ENCODE measurements at places on chromosomes 5 and 9.

DNA sequence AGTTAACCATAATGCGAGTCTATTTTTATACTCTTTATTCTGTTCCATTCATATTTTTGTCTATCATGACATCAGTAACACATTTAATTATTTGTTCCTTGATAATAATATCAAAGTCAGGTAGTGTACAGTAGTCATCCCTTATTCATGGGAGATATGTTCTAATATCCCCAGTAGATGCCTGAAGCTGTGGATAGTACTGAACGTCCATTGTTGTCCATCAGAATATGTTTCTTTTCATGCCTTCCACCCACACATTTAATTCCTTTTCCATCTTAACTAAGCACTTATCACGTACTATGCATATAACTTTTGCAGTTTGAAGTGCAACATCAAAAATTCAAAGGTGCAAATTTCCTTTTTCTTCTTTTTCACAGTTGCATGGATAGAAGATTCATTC is 53.6 kb downstream of the FER start:
- DNase-seq, result no peak

DNA sequence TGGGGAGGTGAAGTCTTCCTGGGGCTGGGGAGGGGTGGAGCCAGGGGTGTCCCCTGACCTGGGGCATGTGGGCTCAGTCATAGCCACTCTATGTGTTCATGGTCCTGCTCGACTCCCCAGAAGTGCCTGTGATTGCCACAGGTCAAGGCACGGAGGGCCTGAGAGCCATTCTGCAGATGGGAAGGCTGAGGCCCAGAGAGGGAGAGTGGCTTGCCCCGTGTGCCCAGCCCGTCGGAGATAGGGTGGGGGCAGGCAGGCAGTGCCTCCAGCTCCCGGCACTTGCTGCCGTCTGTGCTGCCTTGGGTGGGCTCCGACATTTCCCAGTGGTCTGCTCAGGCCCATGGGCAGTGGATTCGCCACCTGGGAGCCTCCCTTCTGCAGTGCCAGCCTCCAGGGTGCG is 74.0 kb downstream of the RXRA start:
- DNase-seq, result no peak

- DNase-seq, result no peak
Observed at GRCh38 chr5:143428738-143429420, 25.4 kb upstream of the NR3C1 start.

DNA sequence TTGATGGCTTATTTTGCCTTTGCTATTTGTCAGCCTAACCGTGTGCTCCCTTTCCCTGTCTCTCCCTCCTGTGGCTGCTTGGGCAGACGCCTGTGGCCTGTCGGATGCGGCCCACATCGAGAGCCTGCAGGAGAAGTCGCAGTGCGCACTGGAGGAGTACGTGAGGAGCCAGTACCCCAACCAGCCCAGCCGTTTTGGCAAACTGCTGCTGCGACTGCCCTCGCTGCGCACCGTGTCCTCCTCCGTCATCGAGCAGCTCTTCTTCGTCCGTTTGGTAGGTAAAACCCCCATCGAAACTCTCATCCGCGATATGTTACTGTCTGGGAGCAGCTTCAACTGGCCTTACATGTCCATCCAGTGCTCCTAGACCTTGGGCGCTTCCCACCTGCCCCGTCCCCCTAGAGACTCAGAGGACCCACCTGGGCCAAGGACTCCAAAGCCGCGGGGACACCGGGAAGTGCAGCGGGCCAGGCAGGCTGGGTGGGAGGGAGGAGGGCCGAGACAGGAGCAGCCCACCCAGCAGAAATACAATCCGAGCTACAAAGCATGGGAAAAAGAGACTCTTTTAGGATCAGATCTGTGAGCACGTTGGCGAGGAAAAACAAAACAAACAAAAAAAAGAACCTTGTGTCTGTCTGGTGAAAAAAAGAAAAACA is 10.6 kb downstream of the NR2F1 start:
- no peak for DNase-seq

GRCh38 chr9:98391867-98392266 is 136.4 kb upstream of the TBC1D2 start:
- DNase-seq, result no peak

DNA sequence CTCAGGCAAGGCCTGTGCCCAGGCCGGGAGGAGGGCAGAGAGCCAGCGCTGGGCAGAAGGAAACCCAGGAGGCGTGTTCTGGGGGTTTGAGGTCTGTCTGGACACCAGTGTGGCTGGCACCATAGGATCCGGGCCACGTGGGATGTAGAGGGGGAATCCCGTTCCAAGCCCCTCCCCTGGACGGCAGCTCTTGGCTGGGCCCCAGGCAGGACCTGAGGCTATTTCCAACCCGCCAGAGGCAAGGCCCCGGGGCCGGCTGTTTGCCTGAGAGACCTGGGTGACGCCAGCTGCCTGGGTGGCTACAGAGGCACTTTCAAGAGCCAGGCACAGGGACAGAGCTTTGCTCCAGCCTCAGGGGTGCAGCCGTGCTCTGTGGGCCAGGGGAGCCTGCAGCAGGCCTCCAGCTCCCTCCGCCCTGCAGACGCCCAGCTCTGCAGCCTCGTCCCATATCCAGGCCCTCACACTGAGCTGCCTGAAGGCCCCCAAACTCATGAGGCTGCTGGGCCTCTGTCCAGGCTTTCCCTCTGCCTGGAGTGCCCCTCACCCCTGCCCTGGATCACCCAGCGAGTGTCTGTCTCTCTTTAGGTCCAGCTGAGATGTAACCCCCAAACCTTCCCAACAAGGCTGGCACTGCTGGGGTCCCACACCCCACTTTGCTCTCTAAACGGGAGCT is 56.6 kb upstream of the EGFL7 start:
- DNase-seq, result no peak

DNA sequence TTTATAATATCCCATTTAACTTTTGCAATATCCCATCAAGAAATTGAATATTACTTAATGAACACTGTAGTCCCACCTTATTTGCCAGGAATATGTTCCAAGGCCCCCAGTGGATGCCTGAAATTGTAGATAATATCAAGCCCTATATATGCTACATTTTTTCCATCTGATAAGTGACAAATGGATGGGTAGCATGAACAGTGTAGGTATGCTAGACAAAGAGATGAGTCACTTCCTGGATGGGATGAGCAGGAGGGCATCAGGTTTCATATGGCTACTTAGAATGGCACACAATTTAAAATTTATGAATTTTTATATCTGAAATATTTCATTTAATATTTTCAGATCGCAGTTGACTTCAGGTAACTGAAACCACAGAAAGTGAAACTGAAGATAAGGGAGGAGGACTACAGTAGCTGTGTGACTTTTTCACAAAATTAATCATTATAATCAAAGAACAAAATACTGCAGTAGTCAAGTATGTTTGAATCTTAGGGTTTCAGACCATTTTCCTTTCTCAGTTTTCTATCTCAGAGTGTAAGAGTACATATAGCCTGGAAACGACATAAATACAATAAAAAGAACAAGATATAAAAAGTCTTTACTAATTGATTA is 636.4 kb upstream of the ARRDC3 start:
- no peak for DNase-seq

DNA sequence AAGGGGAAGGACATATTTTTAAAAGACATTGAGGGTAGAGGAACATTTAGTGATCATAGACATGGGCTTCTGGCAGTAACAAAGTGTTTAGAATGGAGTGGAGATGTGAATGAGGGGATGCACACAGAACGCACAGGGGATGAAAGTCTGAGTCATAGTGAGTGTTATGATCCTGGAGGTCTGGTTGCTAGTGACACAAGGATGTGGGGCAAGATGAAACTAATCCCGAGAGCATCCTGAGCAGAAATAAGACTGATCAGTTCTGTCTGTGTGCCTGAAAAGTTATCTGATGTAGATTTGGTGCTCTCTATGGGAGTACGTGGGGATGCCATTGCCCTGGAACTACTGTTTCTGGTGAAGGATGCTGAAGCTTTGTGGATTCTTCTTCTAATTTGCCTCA is 141.1 kb downstream of the CHSY3 start:
- peak; percentile 9 for DNase-seq

DNA sequence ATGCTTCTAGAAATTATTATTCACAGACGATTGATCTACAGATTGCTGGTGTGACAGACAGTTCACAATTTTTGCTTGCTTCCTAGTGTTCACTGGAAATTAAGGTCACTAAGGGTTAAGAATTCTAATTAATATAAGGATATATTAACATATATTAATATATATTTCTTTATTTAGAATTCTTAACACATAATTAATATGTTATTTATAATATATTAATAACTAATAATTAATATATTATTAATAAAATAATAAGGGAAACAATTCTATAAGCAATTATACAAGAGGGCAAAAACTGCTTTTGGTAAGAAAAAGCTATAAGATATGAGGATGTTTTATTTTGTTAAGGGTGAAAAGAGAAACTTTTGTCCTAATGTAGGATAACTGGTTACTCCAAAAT is 56.3 kb downstream of the PDE6A start:
- DNase-seq, result no peak

DNA sequence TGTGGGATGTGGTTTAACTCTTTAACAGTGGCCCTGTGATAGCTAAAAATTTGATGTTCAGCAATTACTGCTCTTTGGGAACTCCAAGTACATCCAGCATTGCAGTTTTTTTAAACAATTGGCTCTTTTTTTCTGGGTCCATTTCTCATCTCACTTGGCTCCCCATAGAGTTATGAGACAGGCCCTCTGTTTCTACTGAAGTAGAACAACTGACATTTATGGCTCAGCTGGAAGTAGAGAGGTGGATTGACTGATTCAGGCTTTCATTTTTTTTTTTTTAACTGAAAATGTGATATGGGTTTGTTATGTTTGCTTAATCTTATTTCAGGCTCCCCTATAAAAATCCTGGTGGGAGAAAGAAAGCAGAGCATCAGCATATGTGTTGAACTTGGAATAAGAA is 96.6 kb upstream of the CD180 start:
- DNase-seq, result no peak

- DNase-seq, result peak; percentile 25
Observed at GRCh38 chr9:92808726-92809451, 44.3 kb upstream of the BICD2 start.

DNA sequence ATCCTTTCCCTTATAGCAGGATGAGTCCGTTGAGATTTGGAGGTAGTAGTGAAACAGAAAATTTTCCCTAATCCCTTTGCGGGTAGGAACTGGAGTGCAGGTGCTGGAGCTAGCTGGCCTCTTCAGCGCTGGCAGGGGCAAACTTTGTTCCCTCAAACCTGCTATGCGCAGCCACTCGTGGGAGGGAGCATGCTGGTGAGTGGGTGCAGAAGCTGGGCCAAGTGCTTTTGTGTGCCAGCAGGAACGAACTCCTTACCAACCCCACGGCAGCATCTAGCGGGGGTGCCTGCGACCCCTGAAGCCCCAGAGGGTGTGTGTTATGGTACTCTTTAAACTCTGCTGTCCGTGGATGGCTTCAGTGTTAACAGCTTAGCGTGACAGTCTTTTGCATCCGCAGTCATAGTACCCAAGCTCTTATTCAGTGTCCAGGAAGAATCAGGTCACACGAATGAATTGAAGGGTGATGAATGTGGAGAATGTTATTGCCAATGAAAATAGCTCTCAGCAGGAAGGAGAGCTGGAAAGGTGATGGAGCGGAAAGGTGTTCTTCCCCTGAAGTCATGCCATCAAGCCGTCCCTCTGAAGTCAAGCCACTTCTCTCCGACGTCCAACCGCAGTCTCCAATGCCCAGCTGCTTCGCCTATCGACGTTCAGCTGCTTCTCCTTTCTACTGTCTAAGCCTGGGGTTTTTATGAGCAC is 1445.1 kb upstream of the CDH9 start:
- no peak for DNase-seq

GRCh38 chr9:121783521-121784507 is 132.4 kb downstream of the DAB2IP start:
- DNase-seq, result no peak

DNA sequence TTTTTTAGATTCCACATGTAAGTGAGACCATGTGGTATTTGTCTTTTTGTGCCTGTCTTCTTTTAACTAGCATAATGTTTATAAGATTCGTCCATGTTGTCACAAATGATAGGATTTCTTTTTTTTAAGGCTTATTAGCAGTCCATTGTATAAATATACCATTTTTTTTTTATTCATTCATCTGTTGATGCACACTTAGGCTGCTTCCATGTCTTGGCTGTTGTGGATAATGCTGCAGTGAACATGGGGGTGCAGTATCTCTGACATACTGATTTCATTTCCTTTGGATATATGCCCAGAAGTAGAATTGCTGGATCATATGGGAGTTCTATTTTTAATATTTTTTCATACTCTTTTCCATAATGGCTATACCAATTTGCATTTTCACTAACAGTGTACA is 48.7 kb downstream of the KIAA1958 start:
- DNase-seq, result peak; percentile 76

Data from fibroblast of skin of left biceps (primary cell).